ENCODE measurements at places on chromosomes 11 and 22.

DNA sequence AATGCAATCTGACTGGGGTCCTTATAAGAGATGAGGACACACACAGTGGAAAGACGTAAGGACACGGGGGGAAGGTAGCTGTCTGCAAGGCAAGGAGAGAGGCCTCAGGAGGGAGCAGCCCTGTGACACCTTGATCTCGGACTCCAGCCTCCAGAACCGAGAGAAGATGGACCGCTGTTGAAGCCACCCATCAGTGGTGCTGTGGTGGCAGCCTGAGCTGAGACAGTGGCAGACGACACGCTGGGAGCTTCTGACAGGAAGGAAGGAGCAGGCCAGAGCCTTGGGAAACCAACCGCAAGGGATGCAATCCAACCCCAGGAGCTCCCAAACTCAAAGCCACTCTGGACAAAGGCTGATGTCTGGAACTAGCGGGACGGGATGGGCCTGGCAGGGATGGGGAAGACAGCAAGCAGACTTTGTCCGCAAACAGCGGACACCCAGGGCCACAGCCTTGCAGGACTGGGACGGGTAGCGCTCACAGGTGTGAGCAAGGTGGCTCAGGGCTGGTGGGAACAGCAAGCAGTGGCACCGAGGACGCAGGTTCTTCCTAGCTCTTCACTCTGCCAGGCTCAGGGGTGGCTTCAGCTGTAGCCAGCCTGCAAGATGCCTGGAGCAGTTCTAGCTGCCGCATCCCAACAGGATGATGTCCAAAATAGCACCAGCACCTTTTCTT lies 10.9 kb downstream of the LTO1 start:
- no peak for DNase-seq

GRCh38 chr11:1220941-1221721 lies 1.7 kb upstream of the MUC5B start:
- no peak for DNase-seq

- no peak for DNase-seq
Observed at GRCh38 chr22:42623301-42623751, 8.6 kb upstream of the POLDIP3 start.

- DNase-seq, result no peak
Observed at GRCh38 chr22:39928536-39929520, 27.9 kb downstream of the GRAP2 start.

DNA sequence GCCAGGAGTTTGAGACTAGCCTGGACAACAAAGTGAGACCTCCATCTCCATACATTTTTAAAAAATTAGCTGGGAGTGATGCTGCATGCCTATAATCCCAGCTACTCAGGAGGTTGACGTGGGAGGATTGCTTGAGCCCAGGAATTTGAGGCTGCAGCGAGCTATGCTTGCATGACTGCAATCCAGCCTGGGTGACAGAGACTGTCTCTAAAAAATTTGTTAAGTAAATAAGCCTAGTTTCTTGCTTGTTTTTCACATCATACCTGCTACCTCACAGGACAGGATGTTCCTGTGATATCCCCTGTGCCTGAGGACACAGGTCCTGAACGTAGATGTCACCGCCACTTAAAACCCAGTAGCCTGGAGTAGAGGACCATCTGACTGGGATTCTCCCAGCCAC lies 348.6 kb downstream of the MN1 start:
- DNase-seq, result no peak

- DNase-seq, result no peak
Observed at GRCh38 chr22:24178502-24179440, 2.5 kb upstream of the SUSD2 start.

DNA sequence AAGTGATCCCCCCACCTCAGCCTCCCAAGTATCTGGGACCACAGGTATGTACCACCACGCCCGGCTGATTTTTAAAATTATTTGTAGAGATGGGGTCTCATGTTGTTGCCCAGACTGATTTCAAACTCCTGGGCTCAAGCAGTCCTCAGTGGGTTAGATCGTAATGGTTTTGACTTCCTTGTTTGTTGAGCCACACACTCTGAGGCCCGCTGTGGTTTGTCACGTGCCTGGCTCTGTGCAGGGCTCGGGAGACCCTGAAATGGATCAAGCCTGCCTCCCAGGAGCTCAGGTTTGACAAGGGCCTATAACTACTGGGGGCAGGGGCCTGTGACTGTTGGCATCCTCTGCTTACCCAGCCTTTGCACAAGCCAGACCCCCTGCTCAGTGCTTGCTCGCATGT lies 68.1 kb downstream of the MPPED1 start:
- no peak for DNase-seq

DNA sequence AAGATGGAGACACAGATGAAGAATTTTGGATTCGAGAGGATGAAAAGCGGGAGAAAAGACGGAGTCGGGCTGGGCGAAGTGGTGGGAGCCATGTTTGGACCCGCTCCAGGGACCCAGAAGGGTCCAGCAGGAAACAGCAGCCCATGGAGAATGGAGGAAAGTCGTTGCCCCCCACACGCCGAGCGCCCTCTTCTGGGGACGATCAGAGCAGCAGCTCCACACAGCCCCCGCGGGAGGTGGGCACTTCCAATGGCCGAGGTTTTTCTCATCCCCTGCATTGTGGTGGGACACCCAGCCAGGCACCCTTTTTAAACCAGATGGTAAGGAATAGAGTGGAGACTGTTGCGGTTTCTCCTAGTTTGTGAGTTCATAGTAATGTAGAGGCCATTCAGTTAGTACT lies 22.8 kb upstream of the SLC25A18 start:
- DNase-seq, result no peak

- DNase-seq, result no peak
Observed at GRCh38 chr11:38278457-38279141, 1680.6 kb upstream of the RAG2 start.

- no peak for DNase-seq
Observed at GRCh38 chr11:57001674-57002401, 13.1 kb downstream of the OR5AK2 start.

DNA sequence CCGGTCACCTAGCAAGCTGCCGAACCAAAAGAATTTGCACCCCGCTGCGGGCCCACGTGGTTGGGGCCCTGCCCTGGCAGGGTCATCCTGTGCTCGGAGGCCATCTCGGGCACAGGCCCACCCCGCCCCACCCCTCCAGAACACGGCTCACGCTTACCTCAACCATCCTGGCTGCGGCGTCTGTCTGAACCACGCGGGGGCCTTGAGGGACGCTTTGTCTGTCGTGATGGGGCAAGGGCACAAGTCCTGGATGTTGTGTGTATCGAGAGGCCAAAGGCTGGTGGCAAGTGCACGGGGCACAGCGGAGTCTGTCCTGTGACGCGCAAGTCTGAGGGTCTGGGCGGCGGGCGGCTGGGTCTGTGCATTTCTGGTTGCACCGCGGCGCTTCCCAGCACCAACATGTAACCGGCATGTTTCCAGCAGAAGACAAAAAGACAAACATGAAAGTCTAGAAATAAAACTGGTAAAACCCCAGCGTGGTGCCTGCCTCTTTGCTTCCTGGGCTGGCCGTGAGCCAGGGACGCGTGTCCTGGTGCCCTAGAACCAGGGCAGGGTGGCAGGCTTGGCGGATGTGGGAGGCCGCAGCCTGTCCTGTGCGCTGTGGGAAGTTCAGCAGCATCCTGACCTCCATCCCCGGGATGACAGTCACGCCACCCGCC lies 13.2 kb downstream of the CCND1 start:
- DNase-seq, result no peak

- no peak for DNase-seq
Observed at GRCh38 chr11:19084661-19085315, 24.3 kb upstream of the MRGPRX2 start.

DNA sequence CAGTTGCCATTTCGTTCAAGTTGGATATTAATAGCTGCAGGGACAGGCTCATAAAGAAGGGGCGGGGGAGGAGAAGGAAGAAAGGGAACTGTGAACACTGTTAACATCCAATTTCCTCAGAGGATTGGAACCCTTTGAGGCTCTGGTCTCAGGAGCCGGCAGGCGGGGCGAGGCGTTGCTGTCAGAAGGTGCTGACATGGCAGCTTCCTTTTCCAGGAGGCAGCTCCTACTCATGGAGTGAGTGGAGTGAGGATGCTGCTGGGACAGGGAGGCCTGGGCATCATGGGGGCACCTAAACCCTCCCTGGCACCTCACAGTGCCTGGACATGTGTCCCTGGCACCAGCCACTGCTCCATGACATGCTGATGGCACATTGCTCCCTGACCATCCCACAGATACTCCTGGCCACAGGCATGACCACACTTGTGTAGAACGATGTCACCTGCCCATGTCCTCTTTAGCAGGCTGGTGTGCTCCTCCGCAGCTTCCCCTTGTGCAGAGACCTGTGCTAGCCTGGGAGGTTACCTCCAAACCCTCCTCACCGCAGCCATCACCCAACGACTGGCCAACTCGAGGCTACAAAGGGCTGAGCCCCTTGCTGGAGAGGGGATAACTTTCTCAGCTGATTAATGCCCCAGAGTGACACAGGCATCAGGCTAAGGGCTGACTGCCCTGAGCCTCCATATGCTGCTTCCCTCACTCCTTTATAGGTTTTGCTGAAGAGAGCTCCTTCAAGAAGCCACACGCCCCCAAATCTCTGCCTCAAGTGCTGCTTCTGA lies 79.6 kb upstream of the NECTIN1 start:
- no peak for DNase-seq

DNA sequence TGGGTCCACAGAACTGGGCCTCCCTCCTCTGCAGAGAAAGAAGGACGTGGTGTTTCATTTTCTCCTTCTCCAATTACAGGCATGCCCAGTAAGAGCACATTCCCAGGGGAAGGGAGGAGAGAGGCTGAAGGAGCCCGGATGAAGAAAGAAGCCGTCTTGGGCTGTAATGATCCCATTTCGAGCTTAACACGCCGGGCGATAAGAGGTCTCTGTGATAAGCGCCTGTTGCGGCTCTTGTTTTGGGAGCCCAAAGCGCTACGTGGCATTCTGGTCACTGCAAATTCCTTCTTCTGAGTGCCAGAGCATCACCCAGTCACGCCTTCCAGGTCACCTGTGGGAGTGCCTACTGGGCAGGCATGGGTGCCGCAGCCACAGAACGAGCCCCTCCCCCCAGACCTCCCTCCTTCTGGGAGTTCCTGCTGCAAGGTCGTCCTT lies 57.5 kb downstream of the ANO1 start:
- no peak for DNase-seq

DNA sequence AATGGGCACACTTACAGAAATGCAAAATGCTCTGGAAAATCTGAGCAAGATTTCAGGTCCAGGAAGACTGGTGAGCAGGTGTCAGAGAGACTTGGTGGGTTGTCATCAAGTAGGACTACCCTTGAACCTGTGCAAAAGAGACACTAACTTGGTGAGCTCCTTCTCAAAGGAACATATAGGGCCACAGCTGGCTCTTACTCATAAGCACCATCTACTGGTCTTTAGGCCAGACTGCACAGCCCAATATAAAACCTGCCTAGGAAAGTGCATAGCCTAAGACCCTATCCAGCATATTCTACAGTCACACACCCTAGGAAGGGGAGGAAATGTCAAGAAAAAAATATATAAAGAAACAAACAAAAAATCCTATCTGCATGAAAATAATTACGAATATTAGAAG lies 18.2 kb upstream of the OR10W1 start:
- DNase-seq, result no peak

DNA sequence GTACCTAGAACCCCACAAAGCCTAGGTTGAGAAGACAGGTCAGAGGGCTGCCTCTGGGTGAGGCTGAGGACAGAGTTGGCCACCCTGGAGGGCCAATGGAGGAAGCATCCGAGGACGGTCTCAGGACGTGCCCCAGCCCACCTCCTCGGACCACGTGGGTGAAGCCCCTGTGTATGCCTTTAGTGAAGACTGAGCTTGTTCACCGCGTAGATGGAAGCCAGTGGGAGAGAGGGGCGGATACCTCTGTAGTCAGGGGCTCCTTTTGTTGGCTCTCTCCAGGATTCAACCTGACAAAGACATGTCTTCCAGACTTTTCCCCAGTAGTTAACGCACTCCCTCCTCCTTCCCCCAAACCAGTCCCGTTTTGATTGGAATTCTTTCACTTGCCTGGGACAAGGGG lies 110.7 kb downstream of the ZBTB16 start:
- no peak for DNase-seq

GRCh38 chr22:31260474-31260856 lies 31.8 kb downstream of the PIK3IP1 start:
- no peak for DNase-seq

DNA sequence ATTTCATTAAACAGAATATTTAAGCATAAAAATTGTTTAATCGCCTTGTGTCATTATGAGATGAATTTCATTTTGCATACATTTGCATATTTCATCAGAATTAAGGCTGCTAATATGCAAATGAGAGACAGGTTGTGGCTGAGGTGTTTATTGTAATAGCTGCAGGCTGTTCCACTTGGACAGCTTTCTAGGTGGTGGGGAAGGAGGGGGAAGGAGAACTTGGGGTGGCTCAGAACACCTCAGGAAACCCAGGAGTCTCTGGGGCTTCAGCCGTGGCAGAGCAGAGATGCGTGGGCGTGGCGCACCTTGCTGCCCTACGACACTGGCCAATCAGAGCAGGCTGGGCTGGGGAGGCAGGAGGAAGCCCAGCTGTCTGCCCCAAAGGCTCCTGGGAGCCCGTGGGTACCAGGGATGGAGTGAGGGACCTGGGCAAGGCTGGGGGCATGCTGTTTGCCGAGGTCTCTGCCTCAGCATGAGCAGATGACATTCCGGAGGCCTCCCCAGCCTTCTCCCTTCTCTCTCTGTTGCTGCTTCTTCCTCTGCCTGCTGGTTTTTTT lies 542.9 kb downstream of the MN1 start:
- no peak for DNase-seq

- no peak for DNase-seq
Observed at GRCh38 chr11:111978028-111978771, 41.1 kb downstream of the DIXDC1 start.

DNA sequence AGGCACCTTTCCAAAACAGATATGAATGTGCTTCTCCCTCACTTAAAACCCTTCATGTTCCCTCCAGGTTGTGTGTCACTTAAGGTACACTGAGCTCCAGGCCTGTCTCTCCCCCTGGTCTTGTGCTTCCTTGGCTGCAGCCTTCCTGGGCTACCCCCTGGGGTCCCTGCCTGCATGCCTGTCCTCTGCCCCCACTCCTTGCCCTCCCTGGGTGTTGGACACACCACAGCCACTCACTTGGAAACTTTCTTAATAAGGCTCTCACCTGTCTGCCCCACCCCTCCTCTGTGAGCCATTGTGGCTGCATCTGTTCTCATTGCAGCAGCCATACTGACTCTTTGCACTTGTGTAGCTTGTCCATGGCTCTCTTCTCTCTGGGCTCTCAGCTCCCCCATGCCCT lies 60.6 kb downstream of the CABIN1 start:
- DNase-seq, result no peak

DNA sequence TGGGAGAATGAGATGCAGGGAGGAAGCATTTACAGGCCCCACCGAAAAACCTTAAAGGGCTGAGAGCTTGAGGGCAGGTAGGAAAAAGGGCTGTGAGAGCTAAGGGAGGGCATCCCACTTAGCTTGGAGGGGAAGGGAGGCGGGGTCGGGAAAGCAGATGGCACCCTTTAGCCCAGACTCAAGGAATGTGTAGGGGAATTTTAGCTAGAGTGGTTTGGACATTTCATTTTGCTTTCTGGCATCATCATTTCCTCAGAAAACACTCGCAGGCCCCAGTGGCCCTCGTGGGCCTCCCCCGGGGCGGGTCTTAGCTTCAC lies 846 bp upstream of the STIM1 start:
- DNase-seq, result no peak

GRCh38 chr11:8241373-8242117 lies 22.1 kb downstream of the LMO1 start:
- no peak for DNase-seq

GRCh38 chr11:83156996-83157593 lies at the start of gene PCF11:
Gene PCF11 (plus strand): TSS chr11:83157131. CDS start chr11:83157440, 309 bp downstream.
- no peak for DNase-seq
